ENCODE measurements at places on chromosomes 2 and 18.
A peak's percentile ranks its signal among the peaks of the same experiment; 100 is the strongest.

GRCh38 chr18:55477499-55477859 is 110.5 kb downstream of the TCF4 start:
- DNase-seq = peak; percentile 19

GRCh38 chr2:207790898-207791297 is 21.2 kb upstream of the FZD5 start:
- DNase-seq = no peak

GRCh38 chr2:25187729-25188350 is 19.5 kb upstream of the POMC start:
- DNase-seq = no peak

- no peak for DNase-seq
These were observed 528.6 kb upstream of the ID2 start for GRCh38 chr2:8153258-8153718.

- no peak for DNase-seq
These were observed 164.4 kb upstream of the VRK2 start for GRCh38 chr2:57881998-57882888.

Measured in CD4-positive, alpha-beta T cell treated with Interleukin-4 for 4 hours (primary cell).